ENCODE measurements at places on chromosomes 1 and 21.

DNA sequence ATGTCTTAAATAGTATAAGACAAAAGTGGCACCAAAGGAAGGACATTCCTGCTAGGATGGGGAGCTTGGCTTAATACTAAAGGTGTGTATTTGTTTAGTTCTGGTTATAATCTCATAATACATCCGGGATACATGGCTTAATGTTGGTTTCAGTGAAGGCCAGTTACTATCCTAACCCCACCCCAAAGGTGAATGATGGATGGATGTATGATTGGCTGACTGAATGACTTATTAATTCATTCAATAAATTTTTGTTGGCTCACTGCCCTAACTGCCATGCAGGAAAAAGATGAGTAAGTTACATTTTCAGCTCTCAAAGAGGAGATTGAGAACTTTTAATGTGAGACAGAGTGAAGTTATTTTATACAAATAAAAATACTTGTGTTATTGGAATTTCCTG is 52.2 kb downstream of the PHACTR4 start:
- no peak for DNase-seq

GRCh38 chr1:31765516-31765915 is 1.4 kb upstream of the ADGRB2 start:
- DNase-seq: no peak

GRCh38 chr21:32413697-32414578 is 1.4 kb downstream of the EVA1C start:
- peak; percentile 41 for DNase-seq

DNA sequence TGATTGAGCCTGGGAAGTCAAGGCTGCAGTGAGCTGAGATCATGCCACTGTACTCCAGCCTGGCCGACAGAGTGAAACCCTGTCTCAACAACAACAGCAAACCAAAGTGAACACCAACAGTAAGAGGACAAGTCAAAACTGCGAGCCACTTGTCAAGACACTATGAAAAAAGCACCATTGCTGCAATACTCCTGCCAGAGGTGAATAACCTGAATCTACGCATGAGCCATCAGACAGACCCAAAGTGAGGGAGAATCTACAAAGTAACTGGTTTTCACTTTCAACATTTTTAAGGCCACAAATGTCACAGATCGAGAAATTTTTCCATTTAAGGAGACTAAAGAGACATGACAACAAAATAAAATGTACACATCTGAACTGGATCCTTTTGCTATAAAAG is 21.9 kb downstream of the SYNJ1 start:
- DNase-seq: no peak

GRCh38 chr1:157831968-157832626 is 9.5 kb downstream of the CD5L start:
- no peak for DNase-seq

- no peak for DNase-seq
Observed at GRCh38 chr1:90879281-90879680, 142.6 kb downstream of the ZNF644 start.

GRCh38 chr1:40362199-40362598 is 11.3 kb upstream of the SMAP2 start:
- DNase-seq: no peak

- DNase-seq: no peak
Observed at GRCh38 chr1:60283690-60284089, 210.1 kb upstream of the C1orf87 start.

DNA sequence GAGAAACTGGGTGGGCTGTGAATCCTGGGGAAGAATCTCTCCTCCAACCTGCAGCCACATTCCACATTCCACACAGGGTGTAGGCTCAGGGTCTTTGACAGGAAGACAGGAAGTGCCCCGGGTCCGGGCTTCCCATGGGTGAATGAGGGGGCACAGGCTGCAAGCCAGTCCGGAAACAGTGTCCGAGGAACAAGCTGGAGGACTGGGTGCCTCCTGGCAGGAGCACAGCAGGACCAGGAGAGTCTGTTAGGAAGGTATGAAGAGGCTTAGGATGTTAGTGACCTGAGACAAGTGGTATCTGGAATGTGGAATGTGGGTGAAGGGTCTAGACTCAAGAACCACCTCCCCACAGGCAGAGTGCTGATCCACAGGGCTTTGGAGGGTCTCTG is 121.0 kb upstream of the CD34 start:
- no peak for DNase-seq

DNA sequence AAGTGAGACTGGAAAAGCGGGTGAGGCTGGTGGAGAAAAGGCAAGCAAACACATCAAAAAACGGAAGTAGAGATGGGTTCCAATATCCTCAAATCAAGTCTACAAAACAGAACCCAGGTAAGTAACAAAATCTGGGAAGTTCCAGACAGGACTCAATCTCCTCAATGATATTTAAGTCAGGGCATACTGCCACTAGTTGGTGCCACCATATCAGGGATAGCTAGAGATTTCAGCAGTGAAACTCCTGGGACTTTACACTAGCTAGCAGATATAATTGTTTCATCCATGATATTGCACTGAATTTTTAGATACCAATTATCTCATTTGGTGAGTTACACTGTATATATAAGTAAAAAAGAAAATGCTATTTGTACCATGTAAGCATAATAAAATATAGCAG is 52.0 kb downstream of the EYA3 start:
- no peak for DNase-seq

All from tibial artery (tissue), 4 donors.